Frontal cortex (tissue), 4 donors: ENCODE measurements at places on chromosomes 16 and 17.

DNA sequence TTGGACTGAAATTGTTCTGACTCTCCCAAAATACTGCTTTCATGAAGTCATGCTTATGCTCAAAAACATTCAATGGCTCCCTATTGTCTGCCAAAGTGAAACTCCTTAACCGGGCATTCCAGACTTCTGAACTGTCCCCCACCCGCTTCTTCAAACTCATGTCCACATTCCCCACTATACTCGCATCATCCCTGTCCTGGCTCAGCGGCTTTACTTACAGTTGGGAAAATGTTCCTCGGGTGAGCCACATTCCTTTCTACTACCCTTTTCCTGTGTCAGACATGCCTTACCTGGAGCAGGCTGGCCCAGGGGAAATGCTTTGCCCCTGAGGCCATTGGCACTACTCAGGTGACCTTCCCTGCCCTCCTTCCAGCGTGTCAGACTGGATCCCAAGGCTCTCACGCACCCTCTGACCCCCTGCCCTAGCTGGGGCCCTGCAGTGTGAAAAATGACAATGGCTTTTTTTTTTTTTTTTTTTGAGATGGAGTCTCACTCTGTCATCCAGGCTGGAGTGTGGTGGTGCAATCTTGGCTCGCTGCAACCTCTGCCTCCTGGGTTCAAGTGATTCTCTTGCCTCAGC is 5.3 kb downstream of the CYGB start:
- no peak for DNase-seq

DNA sequence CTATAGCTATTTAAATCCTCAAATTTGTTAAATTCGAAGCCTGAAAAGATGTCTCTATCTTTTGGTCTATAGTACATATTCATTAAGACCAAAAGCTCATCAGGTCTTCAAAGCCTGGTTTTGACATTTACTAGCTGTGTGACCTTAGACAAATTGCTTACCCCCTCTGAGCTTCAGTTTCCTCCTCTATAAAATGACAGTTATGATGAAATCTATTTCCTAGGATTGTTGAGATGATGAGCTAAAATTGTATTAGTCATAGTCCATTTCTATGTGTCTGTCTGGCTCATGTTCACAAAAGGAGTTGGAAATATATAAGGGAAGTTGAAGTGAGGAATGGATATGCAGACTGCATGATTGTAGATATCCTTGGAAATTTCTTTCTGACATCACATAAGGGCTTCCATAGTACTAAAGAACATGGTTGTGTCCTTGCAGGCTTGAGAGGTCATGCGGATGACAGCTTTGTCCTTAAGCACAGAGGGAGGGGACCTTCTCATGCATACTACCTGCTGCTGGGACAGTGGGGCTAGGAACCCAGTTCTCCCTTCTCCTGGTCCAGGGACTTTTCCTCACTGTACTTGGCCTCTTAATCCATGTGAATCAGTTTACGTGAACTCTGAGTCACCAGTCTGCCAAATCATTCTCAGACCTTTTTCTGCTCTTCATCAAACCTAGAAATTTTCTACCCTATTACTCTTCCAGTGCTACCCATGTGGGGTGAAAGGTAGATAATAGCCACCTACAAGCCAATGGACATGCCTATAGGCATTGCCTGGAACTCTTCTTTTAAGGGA is 487.5 kb upstream of the SALL1 start:
- DNase-seq, result no peak

DNA sequence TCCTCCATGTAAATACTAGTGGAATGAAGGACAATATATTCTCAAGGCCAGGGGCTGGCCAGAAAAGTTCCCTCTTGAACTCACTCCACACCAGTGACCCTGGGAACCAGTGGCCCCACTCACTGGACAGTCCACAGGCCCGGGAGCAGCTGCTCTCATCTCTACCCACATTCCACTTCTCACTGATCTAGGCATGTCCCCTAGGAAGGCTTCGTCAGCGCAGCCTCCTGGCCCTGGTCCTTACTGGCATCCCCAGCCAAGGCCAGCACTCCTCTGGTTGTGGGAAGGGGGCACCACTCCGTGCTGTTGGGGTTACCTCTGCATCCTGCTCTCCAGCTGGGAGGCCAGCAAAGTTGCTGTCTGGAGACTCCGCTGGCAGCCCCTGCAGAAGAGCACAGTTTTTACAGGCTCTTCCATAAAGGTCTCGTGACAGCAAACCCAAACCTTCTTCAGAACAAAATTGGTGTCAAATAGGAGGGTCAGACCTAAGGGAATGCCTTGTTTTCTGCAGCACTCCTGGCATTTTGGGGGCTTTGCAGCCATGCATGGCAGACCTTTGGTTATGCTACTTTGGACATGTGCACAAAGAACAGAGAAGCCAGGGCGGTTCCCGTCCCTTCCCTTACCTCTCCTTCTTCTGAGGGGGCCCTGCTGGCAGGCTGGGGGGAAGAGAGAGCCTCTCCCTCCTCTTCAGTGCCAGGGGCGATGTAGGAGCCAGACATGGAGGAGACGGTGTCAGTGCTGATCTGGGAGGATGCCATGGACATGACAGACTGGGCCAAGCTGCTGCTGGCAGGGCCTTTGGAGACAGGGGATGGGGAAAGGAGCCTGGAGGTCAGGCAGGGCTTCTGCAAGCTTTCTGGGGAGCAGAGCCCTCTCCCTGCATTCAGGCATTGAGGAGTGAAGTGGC is 14.1 kb upstream of the FOXJ1 start:
- DNase-seq, result no peak

GRCh38 chr16:50500171-50500874 is 47.9 kb upstream of the NKD1 start:
- DNase-seq, result no peak

- no peak for DNase-seq
Observed at GRCh38 chr16:84314814-84315213, 20.1 kb downstream of the WFDC1 start.

- no peak for DNase-seq
Observed at GRCh38 chr17:51078009-51078592, 42.6 kb downstream of the SPAG9 start.
